NCI-H1417 treated with DMSO at 0.1 percent for 48 hours (cell line): ENCODE measurements at places on chromosomes 3 and 15.

- DNase-seq = no peak
Observed at GRCh38 chr3:37730825-37731224, 130.9 kb upstream of the CTDSPL start.

DNA sequence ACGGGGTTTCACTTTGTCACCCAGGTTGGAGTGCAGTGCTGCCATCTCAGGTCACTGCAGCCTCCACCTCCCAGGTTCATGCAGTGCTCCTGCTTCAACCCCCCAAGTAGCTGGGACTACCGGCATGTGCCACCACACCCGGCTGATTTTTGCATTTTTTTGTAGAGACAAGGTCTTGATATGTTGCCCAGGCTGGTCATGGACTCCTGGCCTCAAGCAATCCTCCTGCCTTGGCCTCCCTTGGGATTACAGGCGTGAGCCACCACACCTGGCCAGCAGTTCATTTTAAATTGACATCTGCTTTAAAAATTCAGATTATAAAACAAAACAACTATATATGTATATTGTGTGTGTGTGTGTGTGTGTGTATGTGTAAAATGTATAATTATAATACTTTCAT is 38.3 kb downstream of the CALML4 start:
- DNase-seq = no peak

DNA sequence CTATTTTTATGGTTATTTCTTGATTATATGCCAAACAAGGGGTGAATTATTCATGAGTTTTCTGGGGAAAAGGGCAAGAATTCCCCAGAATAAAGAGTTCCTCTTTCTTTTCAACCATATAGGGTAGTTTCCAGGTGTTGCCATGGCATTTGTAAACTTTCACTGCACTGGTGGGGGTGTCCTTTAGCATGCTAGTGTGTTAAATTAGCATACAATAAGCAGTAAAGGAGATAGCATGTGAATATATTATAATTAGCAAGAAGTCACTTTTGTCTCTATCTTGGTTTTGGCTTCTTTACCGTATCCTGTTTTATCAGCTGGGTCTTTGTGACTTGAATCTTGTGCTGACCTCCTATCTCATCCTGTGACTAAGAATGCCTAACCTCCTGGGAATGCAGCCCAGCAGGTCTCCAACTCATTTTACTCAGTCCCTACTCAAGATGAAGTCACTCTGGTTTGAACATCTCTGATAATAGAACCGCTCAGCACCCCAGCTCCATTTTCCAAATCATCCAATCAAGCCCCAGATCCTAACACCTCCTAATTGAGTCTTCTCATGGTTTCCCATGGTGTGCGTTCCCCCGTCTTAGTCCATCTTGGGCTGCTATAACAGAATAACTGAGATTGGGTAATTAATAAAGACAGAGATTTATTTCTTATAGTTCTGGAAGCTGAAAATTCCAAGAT is 3.4 kb upstream of the SELENOT start:
- DNase-seq = no peak

GRCh38 chr3:71300951-71301393 is 282.6 kb downstream of the FOXP1 start:
- DNase-seq = no peak

- DNase-seq = no peak
Observed at GRCh38 chr3:119831941-119832371, 50.1 kb downstream of the NR1I2 start.
